A172 (cell line): ENCODE measurements at places on chromosomes 2 and 18.

DNA sequence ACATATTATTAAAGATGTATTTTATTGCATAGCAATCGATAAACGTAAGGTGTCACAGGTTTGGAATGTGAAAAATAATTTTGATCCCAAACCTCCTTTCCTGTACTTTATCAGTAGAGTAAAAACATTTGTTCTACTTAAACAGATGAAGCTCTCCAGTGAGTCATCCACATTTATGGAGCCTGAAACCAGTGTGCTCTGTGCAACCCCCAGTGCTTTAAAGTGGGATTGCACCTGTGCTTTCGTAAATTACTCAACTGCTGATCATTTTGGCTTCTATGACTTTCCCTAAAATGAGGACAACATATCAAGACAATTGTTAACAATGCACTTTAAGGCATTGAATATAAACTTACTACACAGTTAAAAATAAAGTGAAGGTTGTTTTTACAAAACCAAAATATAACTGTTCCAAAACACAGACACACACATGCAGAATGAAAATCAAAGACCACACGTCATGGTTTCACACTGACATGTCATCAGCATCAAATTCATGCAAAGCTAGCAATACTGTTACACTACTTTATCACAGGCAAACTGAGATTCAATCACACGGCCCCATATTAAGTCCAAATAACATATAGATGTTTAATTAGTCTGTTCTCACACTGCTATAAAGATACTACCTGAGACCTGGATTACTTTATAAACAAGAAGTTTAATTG is 9.7 kb downstream of the TMEM18 start:
- peak; percentile 76 for DNase-seq

- DNase-seq = no peak
Observed at GRCh38 chr2:72981536-72981935, 64.2 kb downstream of the EMX1 start.

GRCh38 chr18:52452427-52452826 is 112.4 kb downstream of the DCC start:
- DNase-seq = no peak

DNA sequence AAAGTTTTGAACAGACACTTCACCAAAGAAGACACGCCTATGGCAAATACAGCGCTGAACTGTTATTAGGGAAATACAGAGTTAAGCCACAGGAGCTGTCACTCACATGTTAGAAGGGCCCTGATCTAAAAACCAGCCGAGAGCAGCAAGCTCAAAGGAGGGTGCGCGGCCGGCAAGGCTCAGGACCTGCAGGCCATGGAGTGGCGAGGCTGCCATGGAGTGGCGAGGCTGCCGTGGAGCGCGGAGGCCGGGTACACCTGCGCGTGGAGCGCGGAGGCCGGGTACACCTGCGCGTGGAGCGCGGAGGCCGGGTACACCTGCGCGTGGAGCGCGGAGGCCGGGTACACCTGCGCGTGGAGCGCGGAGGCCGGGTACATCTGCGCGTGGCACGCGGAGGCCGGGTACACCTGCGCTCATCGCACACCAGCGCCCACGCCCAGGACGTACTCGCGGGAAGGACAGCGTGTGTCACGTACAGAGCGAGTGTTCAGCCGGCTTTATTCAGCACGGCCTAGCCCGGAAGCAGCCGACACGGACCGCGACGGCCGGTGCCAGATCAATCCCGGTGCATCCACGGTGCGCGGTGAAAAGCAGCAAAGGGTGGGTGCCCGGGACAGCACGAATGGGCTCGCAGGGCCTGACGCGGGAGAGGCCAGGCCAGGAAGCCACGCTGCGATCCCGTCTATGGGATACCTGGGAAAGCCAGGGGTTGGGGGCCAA is 68.8 kb downstream of the SLC66A2 start:
- no peak for DNase-seq

DNA sequence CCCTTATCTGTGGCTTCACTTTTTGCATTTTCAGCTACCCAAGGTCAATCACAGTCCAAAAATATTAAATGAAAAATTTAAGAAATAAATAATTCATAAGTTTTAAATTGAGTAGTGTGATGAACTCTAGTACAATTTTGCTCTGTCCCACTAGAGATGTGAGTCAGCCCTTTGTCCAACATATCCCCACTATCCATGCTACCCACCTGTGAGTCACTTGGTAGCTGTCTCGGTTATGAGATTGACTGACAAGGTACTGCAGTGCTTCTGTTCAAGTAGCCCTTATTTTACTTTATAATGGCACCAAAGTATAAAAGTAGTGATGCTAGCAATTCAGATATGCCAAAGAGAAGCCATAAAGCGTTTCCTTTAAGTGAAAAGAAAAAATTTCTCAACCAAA is 28.8 kb downstream of the ADCY3 start:
- DNase-seq = no peak

GRCh38 chr18:12013186-12013916 is 32.0 kb downstream of the IMPA2 start:
- no peak for DNase-seq

GRCh38 chr2:102664471-102664909 is 45.1 kb downstream of the SLC9A2 start:
- DNase-seq = peak; percentile 35

- DNase-seq = peak; percentile 63
Observed at GRCh38 chr2:220783671-220784070, 788.4 kb downstream of the EPHA4 start.

DNA sequence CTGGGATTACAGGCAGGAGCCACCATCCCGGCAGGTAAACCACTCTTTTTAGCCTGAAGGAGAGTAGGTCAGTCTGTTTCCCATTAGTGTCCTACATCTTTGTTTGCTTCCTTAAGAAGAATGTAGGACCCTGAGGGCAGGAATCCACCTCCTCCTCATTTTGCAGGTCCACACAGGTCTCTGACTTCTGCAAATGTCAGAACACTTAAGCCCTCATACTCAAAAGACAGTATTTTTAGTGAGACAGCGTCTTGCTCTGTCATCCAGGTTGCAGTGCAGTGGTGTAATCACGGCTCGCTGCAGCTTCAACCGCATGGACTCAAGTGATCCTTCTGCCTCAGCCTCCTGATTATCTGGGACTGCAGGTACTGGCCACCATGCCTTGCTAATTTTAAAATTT is 9.3 kb downstream of the PSTPIP2 start:
- no peak for DNase-seq
